ENCODE measurements at places on chromosomes 3 and 15.

DNA sequence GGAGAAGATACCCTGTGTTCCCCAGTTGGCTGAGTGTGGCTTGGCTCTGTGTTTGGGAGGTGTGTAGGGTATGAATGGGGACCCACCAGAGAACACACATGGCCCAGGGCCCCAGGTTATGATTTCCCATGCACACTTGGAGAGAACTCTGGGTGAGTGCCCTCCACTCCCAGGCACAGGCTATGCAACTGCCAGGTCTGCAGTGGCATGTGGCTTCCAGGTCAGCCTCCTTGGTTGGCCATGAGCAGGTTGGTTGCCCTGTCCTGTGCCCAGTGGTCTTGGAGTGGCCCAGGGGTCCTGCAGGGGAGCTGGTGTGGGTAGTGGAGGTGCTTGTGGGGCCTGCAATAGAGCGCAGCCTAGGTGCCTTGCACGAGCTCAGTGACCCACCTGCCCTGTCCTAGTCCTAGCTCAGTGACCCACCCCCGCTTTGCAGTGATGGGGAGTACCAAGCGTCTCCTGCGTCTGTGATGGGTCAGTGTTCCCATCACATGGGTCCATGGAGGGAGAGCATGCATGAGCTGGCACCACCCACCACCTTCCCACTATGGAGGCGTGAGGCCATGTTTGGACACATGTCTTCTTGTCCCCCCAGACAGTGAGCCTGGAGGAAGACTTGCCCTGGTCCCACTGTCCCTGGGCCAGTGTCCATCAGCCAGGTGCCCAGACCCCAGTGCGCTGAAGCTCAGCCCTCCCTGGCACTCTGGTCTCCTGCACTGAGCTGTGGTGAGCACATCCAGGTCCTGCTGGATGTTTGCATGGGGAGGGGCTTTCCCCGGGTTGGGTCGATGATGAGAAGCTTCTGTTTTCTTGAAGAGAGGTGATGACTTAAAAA, 217.3 kb downstream of the SNRPN start:
- DNase-seq: no peak

- no peak for DNase-seq
These were observed 50.9 kb downstream of the PRICKLE2 start for GRCh38 chr3:64174328-64174727.

- DNase-seq: no peak
These were observed 51.5 kb downstream of the CTNNB1 start for GRCh38 chr3:41250825-41251224.

GRCh38 chr3:50486219-50486888, 17.1 kb downstream of the CACNA2D2 start:
- no peak for DNase-seq

- no peak for DNase-seq
These were observed 16.3 kb downstream of the PPP2R3A start for GRCh38 chr3:135981701-135982403.
